Suppressor macrophage treated with lipopolysaccharide for 1 hour (primary cell): ENCODE measurements at places on chromosomes 4 and X.

- DNase-seq = no peak
Measured at GRCh38 chr4:144288011-144288903, 147.7 kb upstream of the GYPA start.

GRCh38 chr4:185546335-185546734, 11.0 kb upstream of the PDLIM3 start:
- no peak for DNase-seq

GRCh38 chr4:21885770-21886169, 62.8 kb downstream of the KCNIP4 start:
- no peak for DNase-seq

DNA sequence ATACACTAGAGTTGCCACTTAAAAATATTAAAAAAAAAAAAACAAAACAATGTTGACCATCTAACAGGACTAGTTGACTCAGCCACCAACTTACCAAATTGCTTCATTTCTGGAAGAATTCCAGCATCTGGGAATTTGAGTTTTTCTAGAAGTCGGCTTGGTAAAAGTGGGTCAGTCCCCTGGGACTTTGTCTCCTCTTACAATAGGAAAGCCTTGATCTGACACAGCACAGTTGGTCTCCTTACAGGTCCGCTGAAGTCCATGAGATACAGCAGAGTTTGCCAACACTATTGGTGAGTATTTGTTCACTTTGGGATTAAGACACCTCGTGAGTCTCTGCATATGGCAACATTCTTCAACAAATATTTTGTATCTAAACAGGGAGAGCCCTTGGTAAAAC, 18.2 kb upstream of the DDIT4L start:
- DNase-seq = no peak

DNA sequence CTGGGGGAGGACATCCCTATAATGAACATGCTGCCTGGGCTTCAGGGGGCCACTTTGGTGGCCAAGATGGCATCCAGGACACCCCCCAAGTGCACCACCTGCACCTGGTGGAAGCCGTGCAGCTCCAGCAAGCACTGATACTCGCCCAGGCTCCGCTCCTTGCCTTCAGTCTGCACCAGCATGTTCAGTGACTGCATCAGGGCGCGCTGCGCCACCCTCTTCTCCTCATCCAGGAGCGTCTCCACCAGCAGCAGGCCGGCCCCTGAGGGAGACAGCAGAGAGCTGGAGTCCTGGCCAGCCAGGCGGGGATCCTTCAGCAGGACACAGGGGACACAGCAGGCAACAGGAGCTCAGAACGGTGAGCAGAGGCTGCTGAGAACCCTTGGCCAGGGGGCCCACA, 11.3 kb upstream of the SLC25A6 start:
- DNase-seq = no peak

GRCh38 chr4:53558065-53558801, 33.1 kb downstream of the LNX1 start:
- DNase-seq = peak; percentile 63

GRCh38 chr4:148857239-148857972, 415.2 kb upstream of the NR3C2 start:
- no peak for DNase-seq

- DNase-seq = no peak
Measured at GRCh38 chr4:52915730-52916300, 53.7 kb downstream of the RASL11B start.

DNA sequence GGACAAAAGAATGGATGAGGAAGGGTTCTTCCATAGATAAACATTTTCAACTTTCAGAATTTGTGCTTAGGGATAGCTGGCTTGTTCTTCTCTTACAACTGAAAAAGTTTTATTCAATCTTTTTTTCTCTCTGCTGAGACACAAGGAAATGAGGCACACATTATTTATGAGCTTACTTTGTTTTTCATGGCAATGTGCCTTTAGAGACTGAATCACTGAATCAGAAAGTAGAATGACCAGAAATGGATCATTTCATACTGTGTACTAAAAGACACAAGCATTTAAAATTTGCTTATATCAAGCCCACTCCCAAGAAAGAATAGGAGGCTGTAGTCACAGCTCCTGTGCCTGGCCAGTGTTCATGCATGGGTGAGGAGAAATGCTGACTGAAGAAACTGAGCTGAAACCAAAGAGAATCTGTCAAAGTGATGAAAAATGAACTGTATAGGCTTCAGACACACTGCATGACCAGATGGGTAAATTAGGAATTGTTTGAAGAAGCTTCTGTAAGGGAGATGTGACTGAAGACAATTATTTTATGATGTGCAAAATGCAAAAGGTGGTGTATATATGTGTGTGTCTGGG, 413.8 kb downstream of the RAPGEF2 start:
- no peak for DNase-seq

DNA sequence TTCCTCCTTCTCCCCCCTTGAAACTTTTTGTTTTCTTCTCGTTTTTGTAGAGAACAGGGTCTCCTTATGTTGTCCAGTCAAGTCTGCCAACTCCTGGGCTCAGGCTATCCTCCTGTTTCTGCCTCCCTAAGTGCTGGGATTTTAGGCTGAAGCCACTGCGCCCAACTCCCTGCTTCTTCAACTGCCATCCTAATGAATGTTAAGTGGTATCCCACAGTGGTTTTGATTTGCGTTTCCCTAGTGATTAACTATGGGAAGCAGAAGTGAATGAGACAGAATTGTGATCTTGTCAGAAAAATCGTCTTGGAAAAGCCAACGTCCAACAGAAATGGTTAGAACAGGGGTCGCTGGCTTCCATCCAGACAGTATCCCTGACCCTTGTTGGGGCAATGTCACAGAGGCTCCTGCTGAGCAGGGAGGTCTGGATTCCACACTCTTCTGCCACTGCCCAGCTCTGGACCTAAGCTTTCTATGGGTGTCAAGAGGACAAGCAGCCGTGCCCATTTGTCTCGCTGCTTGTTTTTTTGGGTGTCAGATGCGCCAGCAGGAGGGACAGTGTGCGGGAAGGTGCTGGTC, 869 bp upstream of the ADD1 start:
- DNase-seq = peak; percentile 54

GRCh38 chr4:141389649-141390048, 169.0 kb downstream of the ZNF330 start:
- DNase-seq = no peak

DNA sequence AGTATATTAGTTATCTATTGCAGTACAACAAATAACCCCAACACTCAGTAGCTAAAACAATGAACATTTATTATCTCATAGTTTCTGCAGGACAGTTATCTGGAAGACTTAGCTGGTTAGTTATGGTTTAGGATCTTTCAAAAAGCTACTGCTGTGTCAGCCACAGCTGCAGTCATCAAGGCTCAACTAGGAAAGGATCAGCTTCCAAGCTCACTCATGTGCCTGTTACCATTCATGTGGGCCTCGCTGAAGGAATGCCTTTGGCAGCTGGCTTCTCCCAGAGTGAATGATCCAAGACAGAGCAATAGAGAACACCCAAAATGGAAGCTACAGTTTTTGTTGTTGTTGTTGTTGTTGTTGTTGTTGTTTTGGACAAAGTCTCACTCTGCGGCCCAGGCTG, 13.5 kb upstream of the PRSS48 start:
- no peak for DNase-seq

DNA sequence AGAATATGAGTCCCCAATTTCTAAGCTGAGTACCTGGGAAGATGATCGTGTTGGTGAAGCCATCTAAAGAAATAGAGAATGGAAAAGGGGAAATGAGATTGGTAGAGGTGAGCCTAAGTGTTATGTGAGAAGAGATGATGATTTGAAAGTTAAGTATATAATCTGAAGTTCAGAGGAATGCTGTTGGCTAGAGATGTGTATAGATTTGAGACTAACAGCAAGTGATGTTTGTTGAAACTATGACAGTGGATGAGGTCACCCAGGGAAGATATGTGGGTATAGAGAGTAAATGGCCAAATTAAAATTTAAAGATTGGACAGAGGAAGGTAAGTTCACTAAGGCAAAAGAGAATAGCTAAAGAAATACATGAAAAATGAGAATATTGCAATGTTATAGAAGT, 324.2 kb downstream of the MAPK10 start:
- DNase-seq = no peak

DNA sequence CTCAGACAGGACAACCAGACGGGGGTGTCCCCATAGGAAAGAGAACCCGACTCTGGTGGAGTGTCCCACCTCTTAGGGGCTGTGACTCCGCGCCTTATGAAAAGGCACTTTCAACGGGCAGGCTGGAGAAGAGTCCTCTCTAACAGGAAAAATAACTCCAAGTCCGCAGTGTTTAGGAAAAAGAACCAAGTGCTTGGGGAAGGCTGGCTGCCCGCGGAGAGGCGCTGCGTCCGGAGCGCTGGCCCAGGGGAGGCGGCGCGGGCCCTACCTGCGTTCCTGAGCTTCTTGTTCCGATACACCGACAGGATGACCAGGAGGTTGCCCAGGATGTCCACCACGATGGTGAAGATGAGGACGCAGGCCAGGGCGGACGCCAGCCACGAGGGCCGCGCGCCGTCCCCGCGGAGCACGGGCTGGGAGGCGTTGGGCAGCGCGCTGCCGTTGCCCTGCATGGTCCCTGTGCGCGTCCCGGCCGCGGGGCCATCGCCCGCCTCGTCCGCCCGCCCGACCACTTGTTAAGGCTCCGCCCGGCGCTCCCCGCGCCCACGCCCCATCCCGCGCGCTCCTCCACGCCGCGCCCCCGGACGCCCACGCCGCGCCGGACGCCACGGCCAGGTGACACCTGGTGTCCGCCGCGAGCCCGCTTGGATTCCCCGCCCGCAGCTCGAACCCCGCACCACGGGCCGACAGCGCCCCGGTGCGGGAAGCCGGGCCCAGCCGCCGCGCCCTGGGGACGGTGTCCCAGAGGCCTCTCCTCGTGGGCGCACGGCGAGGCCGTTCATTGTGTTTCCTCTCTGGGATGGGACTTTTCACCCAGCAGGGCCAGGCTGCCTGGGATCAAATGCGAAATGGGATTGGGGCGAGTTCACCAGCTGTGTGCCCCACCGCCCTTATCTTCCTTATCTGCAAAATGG, at the start of gene MTNR1A:
TSS of gene MTNR1A (minus strand) at position 654 of the 914 bp plus-strand sequence. CDS start at position 452, 202 bp downstream.
- DNase-seq = no peak

DNA sequence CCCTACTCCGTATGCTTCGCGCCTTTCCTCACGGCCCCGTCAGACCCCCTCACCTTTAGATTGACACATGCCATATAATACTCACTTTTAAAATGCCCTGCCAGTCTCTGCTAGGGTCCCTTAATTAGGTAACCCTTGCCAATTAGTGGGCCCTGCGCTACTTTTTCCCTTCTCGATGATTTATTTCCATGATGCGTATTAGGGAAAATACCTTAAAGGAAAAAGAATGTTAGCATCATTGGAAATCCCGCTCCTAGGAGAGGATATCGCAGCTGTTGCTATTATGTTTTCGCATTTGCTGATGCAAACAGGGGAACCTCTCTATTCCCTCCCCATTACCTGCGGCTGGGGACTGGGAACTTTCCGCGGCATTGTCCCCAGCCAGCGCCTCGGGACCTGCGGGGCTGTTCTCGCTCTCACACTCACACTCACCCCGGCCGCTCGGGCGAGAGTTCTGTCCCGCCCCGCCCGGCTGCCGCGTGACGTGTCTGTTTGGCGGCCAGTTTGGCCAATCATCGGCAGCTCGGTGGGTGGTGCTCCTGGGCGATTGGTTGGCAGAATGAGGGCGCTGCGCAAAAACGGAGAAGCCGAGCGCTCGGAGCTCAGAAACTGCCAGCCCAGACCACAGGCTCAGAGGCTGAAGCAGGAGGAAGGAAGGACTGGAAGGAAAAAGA, at the start of gene PCDH10:
TSS of gene PCDH10 (plus strand) at position 605 of the 674 bp plus-strand sequence. CDS start 847 bp downstream, outside the sequence.
- peak; percentile 67 for DNase-seq

DNA sequence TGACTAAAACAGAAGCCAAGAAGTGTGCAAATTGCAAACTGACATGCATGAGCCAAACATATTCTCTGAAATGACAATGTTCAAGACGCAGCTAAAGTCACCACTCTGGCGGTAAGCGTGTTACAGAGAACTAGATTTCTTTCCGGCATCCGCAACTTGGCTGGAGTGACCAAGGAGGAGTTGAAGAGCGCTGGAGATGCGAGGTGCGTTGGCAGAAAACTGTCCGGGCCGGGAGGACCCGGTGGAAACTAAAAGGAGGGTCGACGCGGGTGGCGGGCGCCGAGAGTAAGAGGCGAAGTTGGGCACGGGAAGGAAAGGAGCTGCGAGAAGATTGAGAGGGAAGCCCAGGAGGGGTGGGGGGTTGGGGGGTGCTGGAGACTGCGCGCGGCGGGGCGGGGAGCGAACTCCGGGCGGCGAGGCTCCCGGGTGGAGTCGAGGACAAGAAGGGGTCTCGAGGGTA, 807 bp downstream of the SEL1L3 start:
- DNase-seq = peak; percentile 41

DNA sequence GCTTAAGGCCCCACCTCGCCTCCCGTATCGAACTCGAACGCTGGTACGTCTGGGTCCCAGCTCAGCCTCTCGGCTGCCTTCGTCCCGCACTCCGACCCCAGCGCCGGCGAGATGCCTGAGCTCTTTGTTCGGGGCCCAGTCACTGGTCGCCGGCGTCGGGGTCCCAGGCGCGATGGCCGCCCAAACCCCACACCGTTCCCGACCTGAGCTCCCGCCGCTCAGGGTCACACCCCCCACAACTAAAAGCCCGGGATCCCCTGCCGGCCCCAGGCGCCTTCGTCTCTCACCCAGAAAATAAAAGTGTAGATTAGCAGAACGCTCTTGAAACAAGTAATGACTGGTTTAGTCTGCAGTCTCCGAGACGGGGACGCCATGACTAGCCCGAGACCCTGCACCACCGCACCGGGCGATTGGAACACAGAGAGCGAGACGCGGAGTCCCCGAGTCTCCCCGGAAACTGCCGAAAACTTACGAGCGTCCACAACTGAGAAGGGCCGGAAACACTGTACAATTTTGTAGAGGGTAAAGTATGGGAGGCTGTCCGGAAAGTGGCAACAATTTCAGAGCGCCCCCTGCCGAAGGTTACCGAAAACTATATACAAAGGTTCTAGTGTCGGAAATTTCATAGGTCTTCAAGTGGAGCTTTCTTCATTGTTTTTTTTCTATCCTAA, at the start of gene TSPAN6:
TSS of gene TSPAN6 (minus strand) at position 486 of the 671 bp plus-strand sequence. CDS start at position 374, 112 bp downstream.
- DNase-seq = peak; percentile 68

GRCh38 chr4:94416981-94417380, 34.8 kb upstream of the PDLIM5 start:
- no peak for DNase-seq

DNA sequence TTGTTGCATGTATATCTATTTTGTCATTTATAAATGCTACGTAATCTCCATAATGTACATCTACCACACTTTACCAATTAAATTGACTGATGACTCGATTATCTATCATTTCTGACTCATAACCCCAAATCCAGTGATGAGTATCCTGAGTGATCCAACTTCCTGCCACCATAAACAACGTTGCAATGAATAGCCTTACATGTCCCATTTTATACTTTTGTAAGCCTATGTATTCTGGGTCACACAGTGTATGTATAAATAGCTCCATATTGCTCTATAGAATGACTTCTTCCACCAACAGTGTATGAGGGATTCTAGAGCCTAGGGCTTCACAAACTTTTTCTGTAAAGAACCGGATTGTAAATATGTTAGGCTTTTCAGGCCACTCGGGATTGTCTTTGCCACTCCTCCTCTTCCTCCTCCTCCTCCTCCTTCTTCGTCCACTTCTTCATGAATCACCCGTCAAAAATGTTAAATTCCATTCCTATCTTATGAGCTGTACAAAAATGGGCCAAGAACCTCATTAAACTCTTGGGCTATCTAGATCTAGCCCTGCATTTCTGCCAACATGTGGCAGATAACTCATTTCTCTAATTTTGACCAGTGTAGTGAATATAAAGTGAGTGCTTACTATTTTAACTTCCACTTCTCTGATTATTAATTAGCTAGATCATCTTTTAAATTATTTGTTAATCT, 672.2 kb upstream of the AMOT start:
- DNase-seq = no peak

- DNase-seq = no peak
Measured at GRCh38 chr4:42498040-42498439, 100.8 kb downstream of the SHISA3 start.
